Right atrium auricular region (tissue), 2 donors: ENCODE measurements at places on chromosomes 1 and 21. TPM values are rescaled to one million over a fixed set of nuclear protein-coding genes. Genes with fewer than 3 reads are reported as not detected.

Gene CRP
- not detected for total RNA-seq

Gene OSCP1
- total RNA-seq: 4.9 TPM

Gene SH3BGR
- total RNA-seq: 75.7 TPM

Gene LCE6A
- total RNA-seq: not detected

Gene FNDC10
- 2.5 TPM for total RNA-seq

Gene RNF186
- not detected for total RNA-seq

Gene CFH
- 88.1 TPM for total RNA-seq

Gene EPRS1
- total RNA-seq: 39.1 TPM

Gene GJC2
- total RNA-seq: 2.3 TPM

Gene AK5
- total RNA-seq: 2.8 TPM

Gene C1QB
- total RNA-seq: 262 TPM

Gene RGSL1
- total RNA-seq: not detected

Gene OR2G6
- total RNA-seq: not detected

Gene PKP1
- 2.3 TPM for total RNA-seq

Gene AMY1A
- not detected for total RNA-seq

Gene EFNA3
- total RNA-seq: 3.2 TPM

Gene EPS8L3
- total RNA-seq: not detected

Gene DPYD
- 14.5 TPM for total RNA-seq

Gene TEX38
- total RNA-seq: not detected

Gene ATP1A4
- total RNA-seq: not detected

Gene CNR2
- 0.04 TPM for total RNA-seq

Gene SELL
- total RNA-seq: 0.74 TPM
